ENCODE measurements at places on chromosomes 11 and 22.

DNA sequence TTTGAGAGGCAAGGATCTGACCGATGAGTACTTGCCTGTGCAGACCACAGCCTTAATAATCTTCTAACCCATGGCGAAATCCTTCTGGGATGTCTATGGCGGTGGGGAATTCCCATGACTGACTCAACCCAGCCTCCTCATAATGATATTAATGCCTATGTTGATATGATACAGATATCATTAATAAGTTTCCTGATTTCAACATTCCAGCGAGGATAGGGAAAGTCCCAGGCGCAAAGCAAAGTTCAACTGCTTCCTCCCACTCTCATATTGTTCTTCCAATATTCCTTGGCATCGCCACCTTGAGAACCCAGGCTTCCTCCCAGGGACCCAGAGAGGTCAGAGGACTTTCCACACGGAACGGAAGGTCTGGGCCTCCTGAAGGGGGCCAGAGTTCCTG is 110.3 kb upstream of the TMEM45B start:
- no peak for DNase-seq

GRCh38 chr11:12295943-12296342 is 81.4 kb upstream of the PARVA start:
- DNase-seq, result no peak

DNA sequence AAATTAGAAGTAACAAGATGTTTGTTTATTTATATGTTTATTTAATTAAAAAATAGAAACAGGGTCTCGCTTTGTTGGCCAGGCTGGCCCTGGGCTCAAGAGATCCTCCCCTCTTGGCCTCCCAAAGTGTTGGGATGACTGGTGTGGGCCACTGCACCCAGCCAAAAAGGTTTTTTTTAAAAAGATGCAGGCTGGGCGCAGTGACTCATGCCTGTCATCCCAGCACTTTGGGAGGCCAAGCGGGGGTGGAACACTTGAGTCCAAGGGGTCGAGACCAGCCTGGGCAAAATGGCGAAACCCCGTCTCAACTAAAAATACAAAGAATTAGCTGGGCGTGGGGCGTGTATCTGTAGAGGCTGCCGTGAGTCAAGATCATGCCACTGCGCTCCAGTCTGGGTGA is 13.4 kb downstream of the DRD4 start:
- no peak for DNase-seq

DNA sequence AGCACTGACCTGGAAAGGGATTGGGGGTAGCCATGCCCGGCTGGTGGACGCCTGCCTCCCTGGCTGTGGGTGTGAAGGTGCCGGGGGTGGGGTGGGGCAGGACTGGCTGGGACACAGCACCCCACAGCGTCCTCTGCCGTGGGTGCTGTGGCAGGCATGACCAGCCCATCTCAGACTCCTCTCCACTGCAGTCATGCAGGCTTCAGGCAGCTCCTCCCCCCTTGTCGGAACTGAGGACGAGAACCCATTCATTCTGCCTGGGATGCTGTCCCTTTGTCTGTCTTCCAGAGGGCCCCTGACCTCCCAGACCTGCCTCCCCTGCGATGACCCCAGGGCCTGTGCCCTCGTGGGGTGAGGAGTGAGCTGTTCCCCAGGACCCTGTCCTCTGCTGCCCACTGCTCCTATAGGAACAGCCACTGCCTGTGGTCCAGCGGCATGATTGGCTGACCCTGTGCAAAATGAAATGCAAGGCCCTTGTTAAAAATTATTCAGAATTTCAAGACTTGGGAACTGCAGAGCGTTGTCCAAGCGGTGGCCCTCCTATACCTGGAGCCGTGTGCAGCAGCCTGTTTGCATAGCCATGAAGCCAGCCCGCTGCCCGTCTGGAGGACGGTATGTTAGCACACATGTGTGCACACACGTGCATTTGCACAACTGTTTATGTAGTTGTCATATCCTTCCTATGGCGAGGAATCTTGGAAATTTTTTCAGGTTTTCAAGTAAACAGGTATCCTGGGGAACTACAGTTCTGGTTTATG is 1122.3 kb downstream of the BRD1 start:
- no peak for DNase-seq

DNA sequence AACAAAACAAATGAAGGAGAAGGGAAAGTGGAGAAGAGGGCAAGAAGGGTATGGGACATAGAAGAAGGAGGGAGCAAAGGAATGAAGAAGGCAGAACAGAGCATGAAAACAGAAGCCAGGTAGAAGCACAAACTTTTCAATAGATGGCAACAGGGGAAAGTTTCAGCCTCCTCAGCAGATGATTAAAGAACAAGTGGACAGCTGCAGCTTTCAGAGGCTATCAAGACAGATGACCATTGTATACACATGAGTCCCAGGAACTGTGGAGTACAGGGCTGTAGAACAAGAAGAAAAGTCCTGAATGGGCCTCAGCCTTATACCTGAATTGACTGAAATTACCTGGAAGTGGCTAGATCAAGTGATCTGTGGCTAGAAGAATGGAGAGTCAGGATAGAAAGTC is 62.0 kb upstream of the FIBIN start:
- no peak for DNase-seq

DNA sequence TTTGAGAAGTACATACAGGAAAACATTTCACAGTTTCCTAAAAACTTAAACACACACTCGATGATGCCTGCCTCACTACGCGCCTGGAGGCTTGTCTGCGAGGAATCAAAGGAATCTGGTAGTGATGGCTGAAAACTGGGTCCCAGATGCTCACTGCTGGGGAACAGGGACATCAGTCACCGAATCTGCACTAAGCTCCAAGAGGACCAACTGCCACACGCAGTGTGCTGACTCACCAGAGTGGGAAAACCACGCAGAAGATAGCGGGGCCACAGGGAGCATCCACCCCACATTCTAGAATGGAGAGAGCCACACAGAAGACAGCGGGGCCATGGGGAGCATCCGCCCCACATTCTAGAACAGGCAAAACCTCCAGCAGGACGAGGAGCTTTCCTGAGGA is 24.3 kb upstream of the MOB2 start:
- DNase-seq, result no peak

DNA sequence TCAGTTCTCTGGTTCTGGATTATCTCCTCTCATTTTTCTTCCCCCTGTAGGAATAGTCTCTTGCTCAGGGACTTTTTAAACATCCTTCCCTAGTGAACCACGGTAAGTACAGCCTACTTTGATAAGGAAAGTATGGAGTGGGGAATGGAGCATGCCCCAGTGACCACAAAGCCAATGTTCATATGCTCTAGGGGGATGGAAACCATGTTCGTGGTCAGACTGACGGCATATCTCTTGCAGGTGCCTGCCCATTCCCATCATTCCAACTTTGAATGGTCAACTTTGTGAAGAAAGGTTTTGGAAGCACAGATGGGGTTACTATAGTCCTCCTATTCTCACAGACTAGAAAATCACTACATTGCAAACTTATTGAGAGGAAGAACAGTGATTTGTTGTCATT is 332.5 kb upstream of the NCAM1 start:
- DNase-seq, result no peak

GRCh38 chr11:96390488-96390792 is 627 bp downstream of the JRKL start:
- no peak for DNase-seq

GRCh38 chr11:96037405-96037949 is 113.6 kb upstream of the MTMR2 start:
- DNase-seq, result no peak

DNA sequence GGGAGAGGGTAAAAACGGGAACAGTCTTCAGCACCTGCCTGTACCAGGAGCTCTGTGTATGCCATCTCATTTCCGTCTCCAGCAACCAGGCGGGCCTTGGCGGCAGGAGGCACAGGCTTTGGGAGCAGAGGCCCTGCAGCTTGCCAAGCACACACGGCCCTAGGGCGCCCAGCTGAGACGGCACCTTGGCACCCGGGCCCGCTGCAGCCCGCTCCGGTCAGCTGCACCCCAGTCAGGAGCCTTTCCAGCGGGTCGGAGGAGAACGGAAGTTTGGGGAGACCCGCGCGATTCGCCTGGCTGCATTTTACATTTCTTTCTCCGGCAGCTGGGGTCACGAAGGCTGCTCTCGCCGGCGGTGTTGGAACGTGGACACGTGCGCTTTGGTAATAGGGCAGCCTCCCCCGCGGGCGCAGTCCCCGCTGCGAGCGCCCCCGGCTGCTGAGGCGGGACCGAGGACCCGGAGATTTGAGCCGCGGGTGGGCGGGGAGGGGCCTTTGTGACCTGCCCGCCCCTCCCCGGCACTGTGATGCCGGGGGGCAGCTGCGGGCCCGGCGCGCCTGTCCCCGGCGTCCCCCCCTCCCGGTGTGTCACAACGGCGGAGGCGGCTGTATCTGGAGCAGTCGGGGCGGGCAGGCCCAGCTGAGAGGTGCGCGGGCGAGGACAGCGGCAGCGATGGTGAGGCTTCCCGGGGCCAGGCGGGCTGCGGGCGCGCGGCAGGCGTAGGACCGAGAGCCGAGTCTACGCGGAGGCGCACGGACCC is at the start of gene TUBA8:
Gene TUBA8, plus strand, starts transcription at position 616 of the 760 bp plus-strand sequence. Its CDS starts 57 bp downstream, at position 673.
- peak; percentile 15 for DNase-seq

DNA sequence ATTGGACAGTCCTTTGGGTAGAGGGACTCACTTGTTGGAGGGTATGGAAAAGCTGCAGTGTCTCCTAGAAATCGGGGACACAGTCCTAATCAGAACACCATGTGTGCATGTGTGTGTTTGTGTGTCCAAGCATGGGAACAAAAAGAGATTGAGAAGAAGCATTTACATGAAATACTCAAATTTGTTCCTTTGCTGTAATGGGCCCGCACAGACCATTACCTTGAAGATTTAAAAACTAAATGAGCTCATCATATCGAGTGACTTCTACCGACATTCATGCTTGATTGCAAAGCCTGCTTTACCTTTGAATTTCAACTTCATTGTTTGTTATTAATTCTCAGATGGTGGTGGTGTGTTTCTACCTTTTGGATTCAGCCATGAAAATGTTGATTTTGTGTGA is 106.9 kb downstream of the ZBTB16 start:
- no peak for DNase-seq

DNA sequence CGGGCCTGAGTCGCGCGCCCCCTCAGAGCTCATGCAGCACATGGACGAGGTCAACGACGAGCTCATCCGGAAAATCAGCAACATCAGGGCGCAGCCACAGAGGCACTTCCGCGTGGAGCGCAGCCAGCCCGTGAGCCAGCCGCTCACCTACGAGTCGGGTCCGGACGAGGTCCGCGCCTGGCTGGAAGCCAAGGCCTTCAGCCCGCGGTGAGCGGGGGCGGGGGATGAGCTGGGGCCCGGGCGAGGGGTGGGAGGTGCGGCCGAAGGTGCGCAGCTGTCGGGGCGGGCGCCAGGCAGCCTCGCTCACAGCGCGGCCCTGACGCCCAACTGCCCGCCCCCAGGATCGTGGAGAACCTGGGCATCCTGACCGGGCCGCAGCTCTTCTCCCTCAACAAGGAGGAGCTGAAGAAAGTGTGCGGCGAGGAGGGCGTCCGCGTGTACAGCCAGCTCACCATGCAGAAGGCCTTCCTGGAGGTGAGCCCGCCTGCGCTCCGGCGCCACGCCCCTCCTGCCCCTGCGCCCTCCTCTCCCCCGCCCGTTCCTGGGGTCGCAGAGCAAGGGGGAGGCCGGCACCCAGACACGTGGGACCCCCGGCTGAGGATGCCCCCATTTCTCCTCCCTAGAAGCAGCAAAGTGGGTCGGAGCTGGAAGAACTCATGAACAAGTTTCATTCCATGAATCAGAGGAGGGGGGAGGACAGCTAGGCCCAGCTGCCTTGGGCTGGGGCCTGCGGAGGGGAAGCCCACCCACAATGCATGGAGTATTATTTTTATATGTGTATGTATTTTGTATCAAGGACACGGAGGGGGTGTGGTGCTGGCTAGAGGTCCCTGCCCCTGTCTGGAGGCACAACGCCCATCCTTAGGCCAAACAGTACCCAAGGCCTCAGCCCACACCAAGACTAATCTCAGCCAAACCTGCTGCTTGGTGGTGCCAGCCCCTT is 20.5 kb downstream of the EPS8L2 start:
- DNase-seq, result peak; percentile 39

GRCh38 chr11:61960532-61960931 is 6.9 kb downstream of the FTH1 start:
- no peak for DNase-seq

- DNase-seq, result no peak
These were observed 8.0 kb downstream of the ARHGAP1 start for GRCh38 chr11:46692450-46692849.

DNA sequence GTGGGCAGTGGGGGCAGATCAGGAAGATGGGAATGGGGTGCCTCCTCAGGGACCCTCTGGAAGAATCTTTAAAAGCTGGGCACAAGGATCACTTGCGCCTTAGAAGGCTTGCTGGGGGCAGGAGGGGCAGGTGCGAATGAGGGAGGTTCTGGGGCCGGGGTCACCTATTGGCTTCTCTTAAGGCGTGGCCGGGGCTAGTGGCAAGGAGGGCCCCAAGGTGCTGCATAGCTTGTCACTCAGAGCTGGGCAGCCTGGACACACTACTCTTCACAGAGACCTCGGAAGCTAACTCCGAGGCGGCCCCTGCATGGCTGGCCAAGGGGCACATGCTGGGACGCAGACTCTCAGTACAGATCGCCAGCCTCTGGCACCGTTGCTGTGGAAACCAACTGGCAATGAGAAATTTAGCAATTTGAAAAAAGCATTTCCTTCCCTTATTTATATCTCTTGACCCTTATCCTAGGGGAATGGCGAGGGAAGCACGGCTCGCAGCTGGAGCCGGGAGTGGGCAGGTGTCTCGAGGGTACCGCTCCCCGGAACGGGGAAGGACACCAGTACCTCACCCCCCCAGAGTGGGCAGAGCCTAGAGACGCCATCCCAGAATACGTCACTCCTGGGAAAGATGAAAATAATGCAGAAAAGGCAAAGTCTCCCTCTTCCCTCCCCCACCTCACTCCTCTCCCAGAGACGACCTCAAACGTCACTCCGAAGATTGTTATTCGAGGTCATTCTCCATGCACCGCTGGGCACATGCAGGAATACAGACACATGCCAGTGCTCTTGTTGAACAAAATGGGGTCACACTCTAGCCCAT is 188.1 kb downstream of the CTTN start:
- DNase-seq, result no peak

DNA sequence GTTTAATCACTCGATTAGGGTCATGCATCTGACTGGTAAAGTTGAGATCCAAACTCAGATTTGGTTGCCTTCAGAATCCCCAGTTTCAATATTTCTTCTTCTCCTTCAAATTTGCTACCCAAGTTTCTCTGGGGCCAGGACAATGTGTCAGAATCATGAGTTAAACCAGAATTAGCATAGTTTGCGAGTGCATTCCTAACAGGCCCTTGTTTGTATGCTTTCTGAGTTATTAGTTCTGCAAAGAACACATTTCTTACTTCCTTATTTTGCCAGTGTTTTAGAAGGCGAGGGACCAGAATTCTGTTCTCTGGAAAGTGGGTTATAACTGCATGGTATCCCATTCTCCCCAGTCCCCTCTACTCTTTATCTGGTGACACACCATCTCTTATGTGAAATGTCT is 112.0 kb downstream of the ARL14EP start:
- no peak for DNase-seq
